Esophagus mucosa (tissue), 1 donor: ENCODE measurements at places on chromosomes 2 and 18.

DNA sequence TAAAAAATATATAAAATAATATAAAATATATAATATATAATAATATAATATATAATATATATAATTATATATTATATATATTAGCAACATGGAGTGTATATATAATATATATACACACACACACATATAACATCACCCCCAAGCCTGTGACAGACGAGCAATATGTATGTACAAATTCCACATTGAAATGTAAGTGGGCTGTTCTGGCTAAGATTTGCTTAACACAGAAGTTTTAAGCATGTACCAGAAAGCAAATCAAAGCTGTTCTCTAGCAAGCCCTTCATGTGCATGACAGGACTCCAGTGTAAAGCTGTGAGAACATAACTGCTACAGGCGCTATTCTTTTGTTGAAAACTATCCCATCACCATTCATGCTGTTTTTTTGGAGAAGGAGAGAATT is 261.7 kb upstream of the TNP1 start:
- ATAC-seq: no peak

GRCh38 chr2:174773215-174773614 is 8.9 kb upstream of the CHRNA1 start:
- ATAC-seq: no peak

- ATAC-seq: no peak
Observed at GRCh38 chr2:8141780-8142179, 540.1 kb upstream of the ID2 start.

DNA sequence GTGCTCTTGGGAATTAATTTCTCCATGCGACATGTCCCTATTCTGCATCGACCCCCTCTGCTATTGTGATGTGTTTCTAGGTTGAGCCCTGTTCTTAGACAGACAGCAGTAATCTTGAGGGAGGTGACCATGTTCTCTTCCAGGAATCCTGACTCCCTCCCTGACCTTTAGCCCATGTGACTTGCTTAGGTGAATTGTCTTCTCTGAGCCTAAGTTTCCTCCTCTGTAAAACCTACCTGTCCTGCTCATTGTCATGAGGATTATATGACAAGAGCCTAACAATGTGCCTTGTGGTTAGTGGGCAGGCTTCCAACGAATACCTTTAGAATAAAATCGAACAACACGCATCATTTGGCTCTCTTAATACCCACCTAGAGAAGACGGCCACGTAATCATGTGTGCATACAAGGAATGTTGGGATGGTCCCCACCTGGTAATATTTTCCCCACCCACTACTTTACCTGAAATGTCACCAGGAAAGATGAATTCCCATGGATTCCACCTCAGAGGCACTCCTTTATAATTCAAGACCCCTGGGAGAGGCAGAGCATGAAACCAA is 59.8 kb downstream of the HAUS1 start:
- ATAC-seq: peak; percentile 91

GRCh38 chr2:179207047-179207446 is 57.6 kb downstream of the SESTD1 start:
- no peak for ATAC-seq

GRCh38 chr2:46309052-46309953 is 12.1 kb downstream of the EPAS1 start:
- ATAC-seq: peak; percentile 76

DNA sequence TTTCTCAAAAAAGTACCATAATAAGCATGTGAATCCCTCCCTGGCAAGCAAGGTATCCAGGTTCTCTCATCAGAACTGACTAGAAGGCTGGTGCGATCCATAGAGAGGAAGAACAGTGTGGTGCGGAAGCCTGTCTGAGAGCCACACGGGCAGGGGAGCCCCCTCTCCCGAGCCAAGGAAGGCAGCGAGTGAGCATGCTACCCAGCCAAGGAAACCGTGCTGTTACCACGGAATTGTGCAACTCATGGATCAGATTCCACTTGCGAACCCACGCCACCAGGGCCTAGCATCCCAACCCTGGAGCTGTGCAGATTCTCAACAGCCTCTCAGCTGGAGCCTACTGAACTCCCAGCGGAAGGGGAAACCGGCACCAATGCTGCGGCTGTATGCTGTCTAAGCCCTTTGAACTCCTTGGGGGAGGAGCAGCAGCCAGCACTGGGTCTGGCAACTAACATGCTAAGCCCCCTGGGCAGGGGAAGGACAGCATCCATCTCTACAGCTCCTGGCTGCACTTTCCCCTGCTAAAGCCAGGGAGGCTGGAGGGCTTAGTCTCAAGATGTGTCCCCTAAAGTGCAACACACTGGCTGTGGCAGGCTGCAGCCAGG is 823.1 kb downstream of the EPHA4 start:
- no peak for ATAC-seq

GRCh38 chr2:137123226-137123625 is 357.9 kb downstream of the THSD7B start:
- no peak for ATAC-seq

DNA sequence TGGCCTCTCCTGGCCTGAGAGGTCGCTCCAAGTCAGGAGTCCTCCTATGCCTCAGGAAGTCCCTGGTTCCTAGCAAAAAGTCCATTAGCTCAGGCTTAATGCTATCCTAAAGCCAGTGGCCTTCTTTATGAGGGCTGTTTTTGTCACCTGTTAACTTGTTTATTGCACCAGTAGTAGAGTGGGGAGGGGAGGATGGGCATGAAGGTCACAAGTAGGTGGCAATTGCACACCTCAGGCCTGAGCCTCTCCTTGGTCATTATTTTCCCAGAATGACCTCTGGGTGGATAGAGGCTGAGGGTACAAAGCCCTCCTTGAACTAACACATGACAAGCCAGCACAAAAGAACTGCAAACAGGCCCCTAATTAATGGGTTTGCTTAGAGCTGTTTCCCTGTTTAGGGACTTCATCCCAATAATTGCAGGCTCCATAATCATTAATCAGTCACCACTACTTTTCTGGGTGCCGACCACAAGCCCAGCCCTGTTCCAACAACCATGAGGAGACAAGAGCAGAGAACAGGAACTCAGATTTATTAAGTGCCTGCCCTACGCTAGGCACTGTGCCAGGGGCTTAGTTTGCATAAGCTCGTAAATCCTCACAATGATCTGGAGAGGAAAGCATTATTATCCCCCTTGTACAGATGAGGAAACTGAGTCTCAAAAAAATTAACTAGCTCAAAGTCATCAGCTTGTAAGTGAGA is 123.0 kb upstream of the PKDCC start:
- peak; percentile 30 for ATAC-seq

- ATAC-seq: no peak
Observed at GRCh38 chr18:45355944-45356520, 259.2 kb upstream of the SLC14A2 start.

DNA sequence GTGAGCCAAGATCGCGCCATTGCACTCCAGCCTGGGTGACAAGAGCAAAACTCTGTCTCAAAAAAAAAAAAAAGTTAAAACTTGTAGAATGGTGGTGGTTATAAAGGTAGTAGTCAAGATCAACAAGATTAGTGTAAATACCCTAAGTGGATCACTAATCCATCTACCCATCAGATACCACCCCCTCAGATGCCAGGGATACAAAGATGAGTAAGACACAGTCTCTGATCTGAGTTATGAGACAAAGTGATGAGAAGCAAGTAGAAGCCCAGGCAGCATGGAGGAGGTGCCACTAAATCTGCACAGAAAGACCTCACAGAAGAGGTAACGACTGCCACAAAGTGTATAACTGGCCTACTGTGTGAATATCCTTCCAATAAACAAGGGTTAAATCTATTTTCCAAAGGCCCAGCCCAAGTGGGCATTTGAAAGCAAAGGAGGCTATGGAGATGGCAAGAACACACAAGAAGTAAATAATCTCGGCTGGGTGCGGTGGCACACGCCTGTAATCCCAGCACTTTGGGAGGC is 20.2 kb downstream of the NFE2L2 start:
- ATAC-seq: no peak

DNA sequence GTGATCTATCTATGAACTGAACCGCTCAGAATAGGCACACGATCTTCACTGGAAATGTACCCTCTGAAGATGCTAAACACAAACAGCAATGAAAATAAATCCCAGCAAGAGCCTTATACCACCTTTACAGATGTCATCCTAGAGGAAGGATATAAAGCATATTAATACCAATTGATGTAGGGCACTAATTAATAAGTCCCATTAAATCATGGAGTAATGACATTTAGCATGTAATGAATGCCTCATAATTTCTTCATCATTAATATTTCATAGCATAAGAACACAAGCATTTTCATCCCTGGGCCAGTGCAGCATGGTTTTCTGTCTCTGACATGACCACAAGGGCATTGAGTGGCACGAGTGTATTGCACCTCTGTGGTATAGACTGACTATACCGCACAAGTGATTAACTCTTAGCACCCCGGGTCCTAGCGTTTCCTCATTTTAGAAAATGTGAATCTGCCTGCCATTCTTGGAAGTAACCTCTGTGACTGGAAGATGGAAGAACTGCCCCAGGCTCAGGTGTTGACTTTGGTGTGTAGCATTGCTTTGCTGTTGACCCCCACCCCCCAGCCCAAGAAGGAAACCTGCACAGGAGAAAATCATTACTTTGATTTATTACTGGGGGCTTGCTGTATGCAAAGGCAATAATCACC is 1.4 kb upstream of the TMEM178A start:
- no peak for ATAC-seq

DNA sequence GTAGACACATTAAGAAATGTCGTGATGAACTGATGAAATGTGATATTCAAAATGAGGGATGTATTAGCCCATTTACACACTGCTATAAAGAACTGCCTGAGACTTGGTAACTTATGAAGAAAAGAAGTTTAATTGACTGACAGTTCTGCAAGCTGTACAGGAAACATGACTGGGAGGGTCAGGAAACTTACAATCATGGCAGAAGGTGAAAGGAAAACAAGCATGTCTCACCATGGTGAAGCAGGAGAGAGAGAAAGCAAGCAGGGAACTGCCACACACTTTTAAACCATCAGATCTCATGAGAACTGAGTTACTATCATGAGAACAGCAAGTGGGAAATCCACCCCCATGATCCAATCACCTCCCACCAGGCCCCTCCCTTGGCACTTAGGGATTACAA is 1010.8 kb upstream of the CELF4 start:
- ATAC-seq: no peak

- ATAC-seq: no peak
Observed at GRCh38 chr2:173496746-173497145, 142.1 kb downstream of the CDCA7 start.

- ATAC-seq: peak; percentile 69
Observed at GRCh38 chr2:60707750-60708371, 48.2 kb upstream of the PAPOLG start.

GRCh38 chr2:203973000-203973399 is 36.4 kb downstream of the ICOS start:
- no peak for ATAC-seq

DNA sequence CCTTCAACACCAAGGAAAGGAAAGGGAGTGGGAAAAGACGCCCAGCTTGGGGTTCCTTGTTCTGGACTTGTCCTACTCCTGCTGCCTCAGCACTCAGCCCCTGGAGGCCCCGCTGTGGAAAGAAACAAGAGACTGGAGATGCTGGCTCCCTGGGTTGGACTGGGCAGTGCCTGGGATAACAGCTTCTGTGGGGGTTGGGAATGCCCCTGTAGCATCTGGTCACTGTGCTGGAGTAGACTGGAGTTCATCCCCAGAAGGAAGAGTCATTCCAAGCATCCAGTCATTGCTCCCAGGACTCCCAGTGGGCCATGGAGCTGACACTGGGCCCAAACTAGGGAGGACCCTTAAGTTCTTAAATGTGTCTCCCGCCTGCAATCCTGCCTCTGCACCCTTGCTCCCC is 129.3 kb upstream of the HAAO start:
- ATAC-seq: no peak

- ATAC-seq: no peak
Observed at GRCh38 chr18:46302528-46303485, 198.6 kb downstream of the HAUS1 start.

- peak; percentile 5 for ATAC-seq
Observed at GRCh38 chr2:20650393-20650876, 463 bp downstream of the HS1BP3 start.

DNA sequence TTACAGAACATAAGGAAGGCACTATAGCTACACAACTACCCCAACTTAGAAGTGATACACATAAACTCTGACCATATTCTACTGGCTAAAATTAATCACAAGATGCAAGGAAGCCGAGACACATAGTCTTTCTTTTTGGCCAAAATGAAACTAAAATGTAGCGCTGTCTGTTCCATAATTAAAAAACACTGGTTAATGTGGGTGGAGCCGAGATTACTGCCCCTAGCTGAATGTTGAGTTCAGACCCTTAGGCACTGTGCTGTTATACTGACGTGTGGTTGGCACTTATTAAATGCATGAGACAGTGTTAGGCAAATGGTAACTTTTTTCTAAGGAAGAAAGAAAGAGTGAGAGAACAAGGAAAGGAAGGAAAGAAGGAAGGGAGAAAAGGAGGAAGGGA is 254.6 kb upstream of the RND3 start:
- ATAC-seq: no peak

DNA sequence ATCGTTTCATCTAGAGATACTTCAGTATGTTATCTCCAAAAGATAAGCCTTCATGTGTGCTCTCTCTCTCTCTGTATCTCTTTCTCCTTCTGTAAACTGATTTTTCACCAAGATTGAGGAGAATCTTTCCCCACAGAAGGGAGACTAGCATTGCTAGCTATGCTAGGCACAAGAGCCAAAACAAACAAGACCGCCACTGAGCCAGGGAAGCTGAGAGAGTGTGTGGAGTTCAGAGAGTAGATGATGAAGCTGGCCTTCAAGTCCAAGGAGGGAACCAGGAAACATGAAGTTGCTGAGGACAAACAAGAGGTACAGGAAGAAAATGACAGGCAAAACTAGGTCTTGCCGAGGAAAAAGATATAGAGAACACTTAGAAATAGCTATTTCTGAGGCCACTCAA is 23.4 kb downstream of the DAPL1 start:
- ATAC-seq: no peak

DNA sequence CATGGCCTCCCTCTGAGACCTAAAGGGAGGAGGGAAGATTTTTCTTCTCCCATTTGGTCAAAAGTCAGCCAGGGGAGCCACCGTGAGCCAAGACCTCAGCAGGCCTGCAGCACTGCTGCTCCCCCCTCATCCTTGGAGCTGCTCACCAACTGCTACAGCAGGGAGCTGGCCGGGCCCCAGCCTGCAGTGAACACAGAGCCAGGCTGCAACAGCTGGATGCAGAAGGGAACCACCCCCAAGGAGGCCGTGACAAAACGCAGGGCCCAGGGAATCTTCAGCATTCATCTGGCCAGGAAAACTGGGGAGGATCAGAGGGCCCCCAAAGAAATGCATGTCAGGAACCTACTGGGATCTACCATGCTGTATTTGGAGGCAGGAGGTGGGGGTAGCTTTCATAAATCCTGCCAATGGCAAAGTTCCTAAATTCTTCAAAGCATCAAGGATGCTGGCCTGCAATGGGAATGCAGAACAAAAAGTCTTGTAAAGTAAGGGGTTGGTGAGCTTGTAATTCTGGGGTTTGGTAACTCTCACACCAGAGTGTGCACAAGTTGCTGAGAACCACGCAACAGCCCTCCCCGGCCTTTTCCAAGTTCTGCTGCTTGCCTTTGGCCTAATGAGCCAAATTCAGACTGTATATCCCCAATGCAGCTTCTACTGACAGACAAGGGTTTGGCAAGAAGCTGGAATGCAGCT is 61.0 kb downstream of the CACNB4 start:
- peak; percentile 19 for ATAC-seq
